Cerebellum (tissue), 4 donors: ENCODE measurements at places on chromosomes 5 and 9.

GRCh38 chr5:14868771-14869170, 2.8 kb downstream of the ANKH start:
- DNase-seq: no peak

GRCh38 chr5:158928404-158928803, 171.3 kb downstream of the EBF1 start:
- no peak for DNase-seq

DNA sequence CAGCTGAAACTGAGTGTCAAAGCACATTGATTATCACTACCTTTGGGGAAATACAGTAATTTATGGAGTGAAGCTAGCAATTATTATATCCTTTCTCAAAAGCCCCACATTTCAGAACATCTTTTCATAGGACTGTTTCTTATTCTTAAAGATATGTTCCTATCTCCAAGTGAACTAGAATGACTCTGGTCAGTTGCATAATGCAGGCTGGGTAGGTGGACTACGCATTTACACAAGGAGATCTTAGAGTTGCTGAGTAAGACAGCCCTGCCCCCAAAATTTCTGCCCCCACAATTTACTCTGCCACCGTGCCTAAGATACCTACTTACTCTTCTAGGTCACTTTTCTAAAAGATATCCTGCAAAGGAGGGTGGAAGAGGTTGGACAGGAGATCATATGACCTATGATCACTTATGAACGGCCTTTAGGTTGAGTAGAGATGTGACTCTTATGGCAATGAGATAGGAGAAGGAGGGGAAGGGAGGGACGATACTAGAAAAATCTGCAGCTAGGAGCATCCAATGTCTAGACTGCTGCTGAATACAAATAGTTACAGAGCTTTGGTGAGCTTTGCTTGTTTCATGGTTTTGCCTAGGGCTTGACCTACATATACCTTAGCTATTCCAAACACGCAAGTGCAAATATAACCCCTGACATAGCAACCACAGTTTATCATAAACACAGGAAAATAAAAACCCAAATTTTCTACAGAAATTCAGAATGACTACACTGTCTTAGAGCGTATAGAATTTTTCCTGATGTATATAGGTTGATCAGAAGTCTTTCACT, 121.7 kb downstream of the GLIS3 start:
- no peak for DNase-seq

GRCh38 chr9:92133949-92134604, 18.9 kb upstream of the SPTLC1 start:
- peak; percentile 87 for DNase-seq

GRCh38 chr5:91070761-91071550, 312.2 kb downstream of the ARRDC3 start:
- DNase-seq: no peak

DNA sequence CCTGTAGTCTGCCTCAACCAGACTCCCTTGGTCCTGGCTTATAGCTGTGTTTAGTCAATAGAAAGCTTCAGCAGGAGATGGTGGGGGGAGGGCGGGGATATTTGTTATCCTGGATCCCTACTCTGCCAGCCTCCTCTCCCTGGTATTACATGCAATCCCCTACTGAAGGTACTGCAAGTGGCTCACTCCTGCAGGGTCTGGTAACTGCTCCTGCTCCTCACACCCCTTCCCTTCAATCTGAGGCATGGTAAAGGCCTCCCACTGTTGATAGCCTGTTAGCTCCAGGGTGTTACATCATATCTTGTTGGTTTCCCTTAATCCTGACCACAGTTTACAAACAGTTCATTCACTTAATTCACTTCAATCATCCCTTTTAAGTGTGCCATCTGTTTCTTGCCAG, 137.5 kb downstream of the AP3B1 start:
- DNase-seq: no peak

GRCh38 chr5:74618106-74618505, 22.4 kb downstream of the ENC1 start:
- no peak for DNase-seq

DNA sequence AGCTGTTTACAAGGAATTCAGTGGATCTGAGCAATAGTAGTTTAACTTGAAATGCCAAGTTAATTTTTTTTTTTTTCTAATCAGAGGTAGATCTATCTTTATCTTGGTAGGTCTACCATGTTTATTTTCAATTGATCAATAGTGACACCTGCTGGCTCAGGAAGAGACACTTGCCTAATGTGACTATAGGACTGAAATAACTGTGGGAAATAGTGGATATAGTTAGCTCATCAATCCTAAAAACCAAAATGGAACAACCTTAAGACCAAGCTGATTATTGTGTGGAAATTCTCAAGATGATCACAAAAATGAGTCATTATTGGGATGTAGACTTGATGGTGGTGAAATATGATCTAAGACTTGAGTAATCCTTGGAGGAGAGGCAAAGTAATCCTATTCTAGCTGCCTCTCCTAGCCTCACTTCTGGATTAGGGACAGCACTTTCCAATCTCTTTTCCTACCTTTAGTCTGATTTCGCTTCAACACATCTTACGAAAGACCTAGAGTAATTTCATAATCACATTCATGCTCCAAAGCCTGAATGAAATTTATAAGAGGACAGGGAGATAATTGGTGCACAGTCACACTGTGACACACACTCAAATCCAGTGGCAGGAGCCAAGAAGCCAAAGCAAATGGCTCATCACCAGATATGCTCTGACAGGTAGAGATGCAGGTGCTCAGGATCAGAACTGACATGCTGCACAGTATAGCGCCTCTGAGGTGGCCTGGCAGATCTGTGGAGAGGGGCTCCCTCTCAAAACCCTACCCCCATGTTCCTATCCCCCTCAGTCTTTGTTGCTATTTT, 156.3 kb downstream of the HMHB1 start:
- peak; percentile 6 for DNase-seq

- DNase-seq: no peak
These were observed 291.2 kb downstream of the BRINP1 start for GRCh38 chr9:119078015-119078414.

DNA sequence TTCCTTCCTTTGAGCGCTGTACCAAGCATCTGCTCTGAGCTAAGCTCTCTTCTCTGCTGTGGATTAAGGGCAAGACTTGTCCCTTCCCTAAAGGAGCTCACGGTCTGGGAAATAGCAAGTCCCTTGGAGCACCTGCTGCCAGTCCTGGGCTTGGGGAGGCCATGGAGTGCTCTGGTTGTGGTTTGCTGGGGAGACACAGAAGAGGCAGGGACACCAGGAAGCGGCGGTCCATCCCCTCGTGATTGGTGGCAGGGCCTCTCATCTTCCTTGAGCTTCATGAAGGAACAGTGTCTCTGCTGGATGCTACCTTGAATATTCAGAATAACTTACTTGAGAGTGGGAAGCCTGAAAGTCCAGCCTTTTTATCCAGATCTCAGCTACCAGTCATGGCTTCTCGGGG, 35.3 kb downstream of the COL5A1 start:
- DNase-seq: no peak

- DNase-seq: no peak
These were observed 7.4 kb upstream of the SHROOM1 start for GRCh38 chr5:132837868-132838267.

DNA sequence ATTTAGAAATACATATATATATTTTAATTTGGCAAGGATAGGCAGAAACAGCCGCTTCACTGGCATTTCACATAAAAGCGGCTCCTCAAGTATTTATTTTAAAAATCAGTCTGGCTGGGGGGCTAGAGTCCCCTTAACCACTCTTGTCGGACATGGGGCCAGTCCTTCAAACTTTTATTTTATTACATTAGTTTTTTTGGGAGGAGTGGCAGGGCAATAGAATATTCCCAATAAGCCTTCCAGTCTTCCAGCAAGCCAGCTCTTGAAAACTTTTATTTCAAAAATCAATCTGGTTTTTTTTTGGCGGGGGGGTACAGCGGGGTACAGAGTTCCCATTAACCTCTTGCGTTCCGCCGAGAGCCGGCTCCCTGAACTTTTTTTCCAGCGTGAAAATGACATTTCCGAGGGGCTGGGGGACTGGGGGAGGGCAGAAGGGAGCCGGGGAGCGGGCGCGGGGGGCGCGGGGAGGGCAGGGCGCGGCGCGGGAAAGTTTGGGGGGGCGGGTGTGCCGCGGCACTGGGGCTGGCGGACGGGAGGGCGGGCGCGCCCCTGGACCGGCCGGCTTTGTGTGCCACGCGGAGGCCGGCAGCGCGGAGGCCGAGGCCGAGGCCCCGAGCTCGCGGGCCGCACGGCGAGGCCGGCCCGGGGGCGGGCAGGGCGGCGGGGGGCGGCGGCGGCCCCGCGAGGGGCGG, 504 bp upstream of the ZNF618 start:
- DNase-seq: no peak

- DNase-seq: peak; percentile 14
These were observed 35.9 kb upstream of the HSPA9 start for GRCh38 chr5:138610918-138611677.

GRCh38 chr5:171419688-171420430, 412 bp downstream of the FGF18 start:
- DNase-seq: no peak

DNA sequence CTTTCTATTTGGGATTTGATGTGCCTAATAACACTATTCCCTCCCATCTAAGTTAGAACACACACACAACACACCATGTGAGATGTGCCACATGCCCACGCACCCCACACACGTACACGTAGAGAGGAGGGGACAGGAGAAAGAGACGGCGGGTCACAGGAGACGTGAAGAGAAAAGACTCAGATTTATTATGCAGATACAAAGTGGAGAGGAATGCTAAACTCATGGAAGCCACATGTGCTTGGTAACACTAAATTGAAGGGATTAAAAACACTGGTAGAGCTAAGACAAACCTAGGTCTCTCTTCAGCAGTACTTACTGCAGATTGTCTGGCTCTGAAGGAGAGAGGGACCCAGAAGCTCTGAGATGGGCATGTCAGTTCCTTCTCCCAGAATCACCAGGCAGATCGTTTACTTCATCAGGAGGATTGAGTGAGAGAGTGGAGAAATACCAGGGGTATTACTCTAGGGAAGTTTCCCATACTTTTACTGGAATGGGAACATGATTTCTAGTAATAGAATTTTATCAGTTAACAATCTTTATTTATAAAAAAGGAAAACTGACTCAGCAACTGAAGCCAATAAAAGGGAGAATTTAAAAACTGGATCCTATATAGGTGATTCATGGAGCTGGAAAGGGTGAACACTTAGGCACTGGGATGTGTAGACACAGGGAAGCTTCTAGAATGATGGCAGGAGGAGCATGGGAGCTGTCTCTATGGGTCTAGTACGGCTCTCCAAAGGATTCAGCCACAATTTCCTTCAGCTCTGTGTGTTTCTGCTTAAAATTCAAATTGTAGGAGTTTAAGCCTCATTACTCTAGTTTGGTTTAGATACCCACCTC, 139.4 kb downstream of the MACIR start:
- no peak for DNase-seq

GRCh38 chr5:132362086-132362485, 7.4 kb upstream of the SLC22A5 start:
- no peak for DNase-seq

- no peak for DNase-seq
These were observed 15.9 kb downstream of the NFIL3 start for GRCh38 chr9:91407580-91408318.

- DNase-seq: no peak
These were observed 12.7 kb downstream of the TYRP1 start for GRCh38 chr9:12705738-12706391.
